ENCODE measurements at places on chromosomes 5 and 9.

DNA sequence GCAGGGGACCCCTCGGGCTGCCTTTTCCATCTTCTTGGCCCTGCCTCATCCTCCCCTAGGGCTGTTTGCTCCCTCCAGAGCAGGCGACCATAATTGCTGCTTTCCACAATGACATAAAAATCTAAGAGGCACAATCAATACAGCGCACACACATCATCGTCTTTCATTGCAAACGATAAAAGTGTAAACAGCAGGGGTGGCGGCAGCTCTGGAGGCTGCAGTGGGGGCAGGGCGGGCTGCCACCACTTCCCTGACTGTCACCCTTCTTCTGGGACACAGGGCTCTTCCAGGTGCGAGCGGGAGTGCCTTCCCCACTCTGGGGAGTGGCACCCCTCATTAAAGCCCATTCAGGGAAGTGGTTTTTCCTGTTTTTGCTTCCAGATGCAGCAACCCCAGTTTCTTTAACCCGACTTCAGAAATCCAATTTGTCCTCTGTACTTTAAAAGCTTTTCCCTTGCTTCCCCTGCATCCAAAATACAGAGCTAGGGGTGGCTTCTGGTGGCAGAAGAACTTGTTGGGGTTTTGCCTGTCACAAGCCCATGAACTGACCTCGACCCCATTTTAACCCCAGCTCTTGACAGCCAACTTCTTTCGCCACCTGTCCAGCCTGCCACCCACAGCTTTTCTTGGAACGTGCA, 45.7 kb downstream of the TSPAN17 start:
- DNase-seq, result no peak

- DNase-seq, result peak; percentile 27
Measured at GRCh38 chr9:99515895-99516656, 294.0 kb downstream of the SEC61B start.

DNA sequence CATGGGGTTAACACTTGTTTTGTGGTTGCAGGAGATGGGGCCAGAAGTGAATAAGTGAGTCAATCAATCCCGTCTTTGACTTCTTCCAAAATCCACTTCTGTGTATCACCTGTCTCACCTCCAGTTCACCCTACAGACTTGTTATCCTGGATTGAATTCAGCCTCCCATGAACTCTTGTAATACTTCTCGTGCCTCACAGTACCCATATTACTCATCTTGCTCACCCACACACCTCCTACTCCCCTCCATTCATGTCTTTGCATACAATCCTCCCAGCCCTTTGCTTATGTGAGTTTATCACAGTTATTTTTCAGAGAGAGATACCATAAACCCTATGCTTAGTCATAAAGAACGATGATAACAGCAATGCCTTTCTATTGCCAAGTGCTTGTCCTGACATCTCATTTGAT, 52.9 kb upstream of the PAPPA start:
- no peak for DNase-seq

DNA sequence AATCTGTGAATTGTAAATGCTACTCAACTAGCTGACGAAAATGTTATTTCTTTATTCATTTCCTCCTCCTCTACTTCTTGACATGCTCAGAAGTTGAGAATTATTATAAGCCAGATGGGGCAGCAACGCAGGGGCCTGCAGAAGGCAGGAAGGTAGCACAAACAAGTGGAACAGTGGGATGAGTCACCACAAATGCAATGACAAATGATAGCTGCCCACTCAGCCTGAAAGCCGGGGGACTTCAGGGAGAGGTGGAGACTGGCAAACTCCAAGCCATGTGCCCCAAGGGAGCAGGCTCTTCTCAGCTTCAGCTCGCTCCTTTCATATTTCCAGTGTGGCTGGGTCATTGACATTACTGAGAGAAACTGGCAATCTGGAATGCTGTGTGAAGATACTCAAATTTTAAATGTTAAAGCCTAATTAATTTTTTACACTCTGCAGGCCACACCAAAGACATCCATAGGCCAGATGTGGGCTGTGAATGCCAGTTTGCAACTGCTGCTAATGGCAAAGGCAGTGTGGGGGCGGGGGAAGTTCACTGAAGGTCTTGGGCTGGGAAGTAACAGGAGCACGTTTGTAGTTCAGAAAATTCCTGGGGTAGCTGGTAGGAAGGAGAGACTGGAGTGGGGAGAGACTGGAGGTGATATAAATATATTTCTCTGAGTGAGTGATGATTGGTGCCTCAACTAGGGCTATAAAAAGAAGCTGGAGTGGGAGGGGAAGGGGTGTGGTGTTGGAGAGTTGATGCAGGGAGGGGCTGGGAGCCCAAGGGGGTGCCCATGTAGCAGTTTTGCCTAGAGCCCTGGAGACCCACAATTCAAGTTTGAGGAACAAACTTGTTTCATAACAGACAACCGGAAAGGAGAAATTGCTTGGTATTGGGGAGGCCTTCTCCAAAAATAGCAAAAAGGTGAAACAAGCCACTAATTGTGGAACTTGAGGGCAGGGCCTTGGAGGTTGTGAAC, 20.8 kb upstream of the ADRB2 start:
- no peak for DNase-seq

GRCh38 chr5:178090856-178091255, 22.5 kb upstream of the N4BP3 start:
- DNase-seq, result no peak

- DNase-seq, result no peak
Measured at GRCh38 chr9:131651160-131651559, 88.7 kb downstream of the RAPGEF1 start.

- no peak for DNase-seq
Measured at GRCh38 chr5:74040065-74040551, 414.1 kb downstream of the ARHGEF28 start.

DNA sequence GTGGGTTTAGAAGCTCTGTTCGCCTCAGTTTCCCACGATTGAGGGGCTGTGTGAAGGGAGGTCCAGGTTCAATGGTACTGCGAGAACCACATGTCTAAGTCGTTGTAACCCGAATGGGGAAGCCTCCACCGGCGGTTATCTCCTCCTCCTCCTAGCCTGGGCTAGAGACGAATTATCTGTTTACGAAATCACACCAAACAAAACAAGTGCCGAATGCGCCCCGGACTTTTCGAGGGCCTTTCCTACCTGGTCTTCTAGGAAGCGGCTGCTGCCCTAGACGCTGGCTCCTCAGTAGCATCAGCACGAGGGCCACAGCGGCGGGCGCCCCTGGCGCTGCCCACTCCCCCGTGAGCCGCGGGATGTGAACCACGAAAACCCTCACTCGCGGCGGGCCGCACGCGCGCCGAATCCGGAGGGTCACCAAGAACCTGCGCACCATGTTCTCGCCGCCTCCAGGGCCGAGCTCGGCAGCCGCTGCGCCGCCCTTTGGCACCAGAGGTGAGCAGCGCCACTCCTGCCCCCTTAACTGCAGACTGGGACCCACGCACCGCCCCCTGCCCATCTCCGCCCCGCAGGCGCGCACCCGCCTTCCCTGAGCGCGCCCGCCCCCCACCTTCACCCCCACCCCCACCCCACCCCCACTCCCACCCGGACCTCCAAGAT, at the start of gene CDKN2A:
Gene CDKN2A (minus strand): TSS at position 500 of the 663 bp plus-strand sequence.
- peak; percentile 63 for DNase-seq

DNA sequence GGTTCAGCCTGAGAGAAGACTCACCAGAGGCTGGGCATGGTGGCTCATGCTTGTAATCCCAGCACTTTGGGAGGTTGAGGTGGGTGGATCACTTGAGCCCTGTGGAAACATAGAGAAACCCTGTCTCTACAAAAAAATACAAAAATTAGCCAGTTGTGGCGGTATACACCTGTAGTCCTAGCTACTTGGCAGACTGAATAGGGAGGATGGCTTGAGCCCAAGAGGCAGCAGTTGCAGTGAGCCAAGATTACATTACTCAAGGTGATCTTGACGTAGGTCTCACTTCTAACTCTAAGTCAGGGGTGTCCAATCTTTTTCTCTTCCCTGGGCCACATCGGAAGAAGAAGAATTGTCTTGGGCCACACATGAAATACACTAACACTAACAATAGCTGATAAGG, 16.2 kb upstream of the ATP6V1G1 start:
- DNase-seq, result no peak

DNA sequence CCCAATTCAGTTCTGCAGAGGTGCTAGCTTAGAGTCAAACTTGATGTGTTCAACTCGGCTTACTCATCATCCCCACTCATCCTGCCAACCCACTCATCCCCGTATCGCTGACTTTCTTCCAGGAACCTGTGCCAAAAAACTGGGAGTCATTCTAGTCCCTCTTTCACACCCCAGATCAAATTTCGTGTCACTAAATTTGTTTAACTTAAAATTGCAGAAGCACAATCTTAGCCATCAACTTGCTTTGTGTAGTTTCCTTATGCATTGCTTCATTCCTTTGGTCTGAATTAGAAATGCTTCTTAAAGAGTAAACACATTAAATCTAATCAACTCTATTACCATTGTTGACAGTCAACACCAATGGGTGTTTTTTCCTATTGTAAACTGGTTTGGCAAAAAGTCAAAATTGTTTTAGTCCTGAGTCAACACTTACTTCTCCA, 162.4 kb downstream of the TTC39B start:
- DNase-seq, result no peak

DNA sequence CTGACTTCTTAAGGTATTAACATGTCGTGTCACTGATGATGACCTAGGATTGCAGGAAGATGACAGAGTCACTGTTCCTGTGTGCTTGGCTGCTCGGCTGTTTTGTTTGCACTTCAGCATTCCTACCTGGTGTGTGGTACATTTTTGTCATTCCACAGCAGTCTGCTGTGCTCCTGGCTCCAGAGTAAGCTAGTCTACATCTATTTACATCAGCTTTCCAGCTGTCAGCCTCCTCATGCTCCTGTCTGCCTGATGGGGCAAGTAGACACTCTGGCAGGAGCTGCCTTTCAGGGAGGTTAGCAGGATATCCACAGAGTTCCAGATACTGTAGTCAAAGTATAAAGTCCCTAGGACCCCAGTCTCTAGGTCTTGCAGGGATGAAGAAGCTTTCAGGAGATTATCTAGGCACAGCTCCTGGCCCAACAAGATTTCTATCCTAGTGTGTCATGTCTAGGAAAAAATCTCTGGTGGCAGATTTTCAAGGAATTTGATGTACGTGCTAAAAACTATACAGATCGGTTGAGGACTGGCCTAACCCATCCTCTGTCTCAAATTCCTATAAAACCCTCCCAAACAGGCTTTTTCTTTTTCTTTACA, 28.4 kb downstream of the RUSC2 start:
- no peak for DNase-seq

GRCh38 chr5:86679949-86680348, 62.2 kb downstream of the COX7C start:
- DNase-seq, result no peak

DNA sequence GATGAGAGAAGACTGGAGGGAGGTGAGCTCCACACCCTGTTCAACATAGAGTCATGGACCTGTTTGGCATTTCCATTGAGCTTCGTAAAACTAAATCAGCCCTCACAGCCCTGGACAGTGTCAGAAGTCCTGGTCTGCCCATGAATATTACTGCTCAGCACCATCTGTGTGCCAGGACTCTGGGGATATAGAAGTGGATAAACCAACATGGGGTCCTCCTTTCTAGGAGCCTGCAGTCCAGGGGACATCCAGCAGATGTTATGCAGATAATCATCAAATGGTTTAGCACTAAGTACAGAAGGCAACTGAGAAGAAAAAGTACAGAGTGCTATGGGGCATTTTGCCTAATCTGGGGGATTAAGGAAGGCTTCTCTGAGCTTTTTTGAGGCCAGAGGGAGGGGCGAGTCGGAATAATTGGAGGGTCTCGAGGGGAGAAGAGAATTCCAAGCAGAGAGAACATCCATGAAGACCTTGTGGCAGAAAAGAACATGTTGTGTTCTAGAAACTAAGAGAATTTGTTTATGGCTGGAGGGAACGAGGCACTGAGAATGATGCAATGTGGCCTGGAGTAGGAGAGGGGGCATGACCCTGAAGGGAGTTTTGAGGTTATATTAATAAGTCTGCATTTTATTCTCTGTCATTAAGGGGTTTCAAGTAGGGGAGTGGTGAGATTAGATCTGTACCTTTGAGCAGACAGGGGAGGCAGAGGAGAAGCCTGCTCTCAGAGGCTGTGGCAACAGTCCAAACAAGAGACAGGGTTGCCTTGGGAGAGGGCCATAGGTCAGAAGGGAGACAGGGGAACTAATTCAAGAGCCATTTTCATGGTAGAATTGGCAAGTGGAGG, 63.5 kb upstream of the SLC2A8 start:
- DNase-seq, result no peak

GRCh38 chr5:143870871-143871632, 59.1 kb downstream of the HMHB1 start:
- DNase-seq, result no peak

GRCh38 chr9:14006386-14007187, 307.4 kb downstream of the NFIB start:
- no peak for DNase-seq

DNA sequence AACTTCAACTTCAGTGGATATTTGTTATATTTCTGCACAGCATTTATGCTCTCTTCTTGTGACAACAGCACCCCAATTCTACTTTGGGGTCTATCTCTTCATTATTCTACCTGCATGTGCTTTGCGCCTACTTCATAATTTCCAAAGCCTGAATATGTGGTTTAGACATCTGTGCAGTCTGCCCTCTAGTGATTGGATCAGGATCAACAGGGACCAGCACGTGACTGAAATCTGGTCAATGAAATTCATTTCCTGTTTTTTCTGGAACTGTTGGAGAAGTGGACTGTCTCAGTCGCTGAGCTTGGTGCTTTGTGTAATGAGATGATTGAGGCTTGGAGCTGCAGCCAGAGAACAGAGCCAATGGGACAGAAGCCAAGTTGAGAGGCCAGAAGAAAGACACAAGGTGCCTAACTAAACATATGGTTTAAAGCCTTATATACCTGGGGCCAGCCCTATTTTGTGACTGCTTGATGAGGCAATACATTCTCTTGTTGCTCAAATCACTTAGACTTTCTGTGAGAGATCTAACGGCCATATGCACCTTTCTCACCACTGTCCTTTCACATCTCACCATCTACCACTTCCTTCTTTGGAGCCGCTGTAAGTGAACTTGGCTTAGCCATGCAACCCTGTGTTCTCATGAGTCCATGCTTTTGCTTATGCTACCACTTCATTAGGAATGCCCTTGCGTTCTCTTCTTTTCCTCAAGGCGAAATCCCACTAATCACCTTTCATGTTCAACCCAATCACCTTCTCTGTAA, 68.8 kb upstream of the PPP2R2B start:
- DNase-seq, result no peak

DNA sequence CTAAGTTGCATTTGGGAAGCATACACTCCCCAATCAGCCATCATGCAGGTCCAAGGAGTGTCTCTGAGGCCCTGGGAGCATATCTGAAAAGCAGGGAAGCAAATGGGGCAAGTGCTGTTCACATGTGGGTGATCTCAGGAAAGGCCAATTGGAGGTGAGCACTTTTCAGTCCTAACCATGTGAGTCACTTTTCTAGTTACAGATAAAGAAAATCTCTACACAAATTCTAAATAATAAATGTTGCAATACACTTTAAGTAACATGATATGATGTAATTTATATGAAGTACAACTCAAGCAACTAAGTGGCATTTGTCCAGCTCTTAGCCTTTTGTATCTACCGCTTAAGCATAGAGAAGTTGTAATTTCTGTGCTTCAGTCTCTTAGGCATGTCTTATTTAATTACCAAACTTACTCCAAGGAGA, 18.4 kb downstream of the ADAMTS16 start:
- DNase-seq, result no peak

GRCh38 chr5:134263801-134264200, 37.9 kb upstream of the PPP2CA start:
- no peak for DNase-seq
